ENCODE measurements at places on chromosomes 11 and 22.

DNA sequence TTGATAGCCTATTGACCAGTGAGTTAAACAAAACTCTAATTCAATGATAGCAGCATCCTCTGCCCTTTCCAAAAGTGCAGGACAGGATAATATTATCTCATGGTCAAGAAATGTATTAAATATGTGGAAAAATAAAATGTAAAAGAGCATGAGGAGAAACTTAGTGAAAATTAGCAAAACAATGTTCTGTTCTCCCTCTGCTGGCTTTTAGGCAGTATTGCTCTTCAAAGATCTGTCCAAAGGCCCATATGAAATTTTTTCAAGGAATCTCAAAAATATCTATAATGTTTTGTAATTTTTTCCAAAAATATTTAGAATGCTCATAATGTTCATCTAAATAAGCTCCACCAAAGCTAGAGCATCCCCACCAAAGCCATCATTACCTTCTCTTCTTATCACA, 8.3 kb upstream of the ARL14EP start:
- no peak for DNase-seq

- DNase-seq = no peak
Measured at GRCh38 chr11:96714689-96715088, 324.9 kb downstream of the JRKL start.

GRCh38 chr22:45212992-45213751, 27.5 kb downstream of the KIAA0930 start:
- DNase-seq = no peak

DNA sequence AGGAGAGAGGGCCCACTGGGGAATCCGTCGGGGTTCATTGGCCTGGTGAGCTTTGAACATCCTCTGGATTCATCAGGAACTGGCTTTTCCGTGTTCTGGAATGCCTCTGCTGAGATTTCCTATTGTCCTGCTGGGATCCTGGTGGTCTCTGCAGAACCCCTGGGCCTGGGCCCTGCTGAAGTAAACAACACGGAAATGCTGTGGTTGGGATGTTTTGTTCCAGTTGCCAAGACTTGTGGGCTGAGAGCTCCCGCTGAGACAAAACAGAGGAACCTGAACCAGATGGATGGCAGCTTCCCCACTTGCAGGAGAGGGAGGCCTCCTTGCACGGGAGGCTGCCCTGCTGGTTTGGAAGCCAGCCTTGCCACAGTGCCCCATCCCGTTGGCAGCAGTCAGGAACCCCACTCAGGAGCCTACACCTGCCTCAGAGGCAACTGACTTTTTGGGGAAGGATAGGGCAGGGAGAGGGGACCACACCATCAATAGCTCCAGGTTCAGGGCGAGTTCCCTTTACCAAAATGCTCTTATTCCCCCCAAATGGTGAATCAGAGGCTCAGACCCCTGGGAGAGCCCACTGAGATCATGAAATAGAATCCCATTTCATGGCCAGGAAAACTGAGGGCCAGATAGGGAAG, 60.7 kb downstream of the LRRC32 start:
- DNase-seq = no peak

DNA sequence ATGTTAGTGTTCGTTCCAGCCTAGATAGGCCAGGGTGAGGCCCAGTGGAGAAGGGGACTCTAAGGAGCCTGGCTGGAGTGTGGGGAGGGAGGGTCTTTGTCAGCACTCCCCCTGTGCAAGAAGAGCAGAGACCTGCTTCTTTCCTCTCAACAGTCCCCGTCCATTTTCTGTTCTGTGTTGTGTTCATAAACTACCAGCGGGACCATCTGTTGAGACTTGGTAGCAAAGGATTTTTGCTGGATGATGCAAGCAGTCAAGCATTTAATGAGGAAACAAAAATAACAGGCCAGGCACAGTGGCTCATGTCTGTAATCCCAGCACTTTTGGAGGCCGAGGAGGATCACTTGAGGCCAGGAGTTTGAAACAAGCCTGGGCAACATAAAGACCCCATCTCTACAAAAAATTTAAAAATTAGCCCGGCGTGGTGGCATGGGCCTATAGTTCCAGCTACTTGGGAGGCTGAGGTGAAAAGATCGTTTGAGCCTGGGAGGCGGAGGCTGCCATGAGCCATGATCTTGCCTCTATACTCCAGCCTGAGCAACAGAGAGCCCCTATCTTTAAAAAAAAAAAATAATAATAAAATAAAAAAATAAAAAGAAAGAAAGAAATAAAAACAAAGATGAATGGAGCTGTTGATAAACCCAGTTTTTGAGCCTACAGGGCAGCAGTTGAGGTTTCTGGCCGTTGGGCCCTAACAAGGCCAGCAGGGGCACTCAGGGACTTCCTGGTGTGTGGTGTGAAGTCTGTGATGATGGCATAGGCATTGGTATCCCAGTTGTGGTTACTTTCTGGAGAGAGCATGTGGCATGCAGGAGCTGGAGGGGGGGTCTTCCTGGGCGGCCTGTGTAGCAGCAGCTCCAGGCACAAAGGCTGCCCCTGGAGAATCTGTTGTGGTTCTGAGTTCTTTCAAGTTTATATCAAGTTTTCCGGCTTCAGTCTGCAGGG, 1.7 kb upstream of the TXNRD2 start:
- DNase-seq = no peak

GRCh38 chr11:2989551-2989950, 2.6 kb downstream of the NAP1L4 start:
- no peak for DNase-seq

Data from CD4-positive, alpha-beta T cell treated with Interferon alpha-2 for 1 hour (primary cell).